ENCODE measurements at places on chromosomes 4 and X. TPM values are rescaled to one million over a fixed set of nuclear protein-coding genes. Genes with fewer than 3 reads are reported as not detected.

GRCh38 chr4:180152831-180153230 lies 2090.4 kb upstream of the TENM3 start:
- no peak overlapping the region for H3K27ac ChIP-seq
- H3K36me3 ChIP-seq, result no peaks in the 10 kb centered on the region
- no peaks in the 10 kb centered on the region for H3K27me3 ChIP-seq
- H3K4me3 ChIP-seq, result no peak overlapping the region
- no peaks in the 10 kb centered on the region for H3K4me1 ChIP-seq

GRCh38 chrX:150984169-150984824 lies 1.2 kb downstream of the HMGB3 start:
- H3K27me3 ChIP-seq, result no peaks in the 10 kb centered on the region
- DNase-seq, result no peak
- H3K27ac ChIP-seq, result no peak overlapping the region
- H3K36me3 ChIP-seq, result no peaks in the 10 kb centered on the region
- H3K4me3 ChIP-seq, result peak overlapping the region; percentile 6

TMPRSS11B gene
- total RNA-seq, result not detected

- H3K27ac ChIP-seq, result no peak overlapping the region
- H3K36me3 ChIP-seq, result peaks cover 14% of the 10 kb centered on the region
- no peak overlapping the region for H3K4me3 ChIP-seq
- H3K27me3 ChIP-seq, result no peaks in the 10 kb centered on the region
- H3K4me1 ChIP-seq, result no peaks in the 10 kb centered on the region
These were observed 33.3 kb downstream of the CLDN22 start for GRCh38 chr4:183286590-183287308.

DNA sequence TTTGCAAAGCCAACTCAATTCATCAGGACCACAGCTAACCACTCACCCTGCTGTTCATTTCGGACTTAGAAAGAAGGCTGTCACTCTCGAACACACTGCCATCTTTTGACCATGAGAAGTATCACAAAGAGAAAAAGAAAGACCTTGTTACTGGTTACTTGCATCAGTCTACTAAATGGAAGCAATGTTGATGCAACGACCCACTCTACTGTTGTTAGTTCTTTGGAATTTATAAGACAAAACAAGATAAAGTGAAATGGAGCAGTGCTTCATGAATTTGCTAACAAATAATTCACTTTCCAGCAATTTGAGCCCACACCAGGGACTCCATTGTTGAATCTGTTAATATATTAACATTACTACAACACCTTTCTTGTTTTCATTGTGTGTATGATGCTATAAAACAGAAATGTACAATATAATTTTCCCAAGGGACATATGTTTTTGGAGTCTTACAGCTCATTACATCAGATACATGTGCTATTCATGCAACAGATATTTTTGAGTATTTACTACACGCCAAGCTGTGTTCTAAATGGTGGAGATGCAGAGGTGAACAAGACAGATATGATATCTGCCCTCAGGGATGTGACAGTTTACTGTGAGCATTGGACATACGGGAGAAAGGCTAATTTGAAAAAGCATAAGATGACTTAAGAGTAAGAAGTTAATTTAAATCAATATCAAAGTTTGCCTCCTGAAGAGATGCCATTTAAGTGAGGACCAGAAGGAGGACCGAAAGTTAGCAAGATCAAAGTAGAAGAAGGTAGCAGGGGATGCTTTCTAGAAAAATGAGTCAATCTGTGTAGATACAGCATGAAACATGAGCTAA lies 87.2 kb downstream of the AREG start:
- DNase-seq, result no peak
- no peak overlapping the region for H3K27ac ChIP-seq
- no peaks in the 10 kb centered on the region for H3K36me3 ChIP-seq
- H3K27me3 ChIP-seq, result no peaks in the 10 kb centered on the region

GRCh38 chr4:92304121-92304520 lies 355 bp downstream of the GRID2 start:
- H3K36me3 ChIP-seq, result no peaks in the 10 kb centered on the region
- no peak for DNase-seq
- peaks cover 28% of the 10 kb centered on the region for H3K4me1 ChIP-seq
- H3K4me3 ChIP-seq, result peak overlapping the region; percentile 25
- no peak overlapping the region for H3K27ac ChIP-seq
- H3K27me3 ChIP-seq, result peaks cover 81% of the 10 kb centered on the region

NEXMIF gene
- total RNA-seq, result 5.8 TPM

- no peak overlapping the region for H3K4me3 ChIP-seq
- no peak for DNase-seq
- no peaks in the 10 kb centered on the region for H3K36me3 ChIP-seq
- H3K27ac ChIP-seq, result no peak overlapping the region
These were observed 112.1 kb upstream of the EOLA2 start for GRCh38 chrX:150050387-150050786.

- peaks cover 41% of the 10 kb centered on the region for H3K4me1 ChIP-seq
- no peaks in the 10 kb centered on the region for H3K27me3 ChIP-seq
- H3K36me3 ChIP-seq, result no peaks in the 10 kb centered on the region
- DNase-seq, result no peak
These were observed 10.4 kb downstream of the RELL1 start for GRCh38 chr4:37675587-37676290.

- no peak overlapping the region for H3K27ac ChIP-seq
- H3K4me1 ChIP-seq, result peaks cover 20% of the 10 kb centered on the region
- H3K27me3 ChIP-seq, result no peaks in the 10 kb centered on the region
- H3K36me3 ChIP-seq, result no peaks in the 10 kb centered on the region
- no peak overlapping the region for H3K4me3 ChIP-seq
These were observed 369.6 kb upstream of the SLC7A11 start for GRCh38 chr4:138611721-138612120.
